Inflammatory macrophage (primary cell): ENCODE measurements at places on chromosomes 16 and 17.
A peak's percentile ranks its signal among the peaks of the same experiment; 100 is the strongest.

DNA sequence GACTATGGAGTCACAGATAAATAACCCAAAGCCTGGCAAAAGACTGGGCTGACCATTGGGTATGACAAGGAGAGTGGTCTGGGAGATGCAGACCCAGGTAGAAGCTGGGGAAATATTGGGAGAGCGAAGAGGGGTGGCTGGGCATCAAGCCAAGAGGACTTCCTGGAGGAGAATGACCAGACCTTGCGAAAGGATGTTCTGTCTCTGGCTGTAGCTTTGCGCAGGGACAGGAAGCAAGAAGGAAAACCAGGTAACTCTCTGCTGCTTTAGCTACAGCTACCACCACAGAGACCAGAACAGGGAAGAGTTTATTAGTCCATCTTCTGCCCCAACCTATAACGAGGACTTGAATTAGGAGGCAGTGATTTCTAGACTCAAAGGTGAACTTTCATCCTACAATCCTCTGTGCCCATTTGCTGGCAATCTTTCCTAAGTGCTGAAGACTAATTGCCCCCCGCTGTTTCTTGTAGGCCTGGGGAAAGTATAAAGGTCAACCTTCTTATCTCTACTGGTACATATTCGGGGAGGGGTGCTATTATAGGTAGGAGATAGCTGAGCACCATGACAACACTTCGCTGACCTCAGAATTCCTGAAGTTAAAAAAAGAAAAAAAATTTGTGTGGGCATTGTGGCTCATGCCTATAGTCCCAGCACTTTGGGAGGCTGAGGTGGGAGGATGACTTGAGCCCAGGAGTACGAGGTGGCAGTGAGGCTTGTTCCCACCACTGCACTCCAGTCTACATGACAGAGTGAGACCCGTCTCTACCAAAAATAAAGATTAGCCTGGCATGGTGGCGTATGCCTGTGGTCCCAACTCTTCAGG, 19.1 kb upstream of the KIFC3 start:
- DNase-seq = no peak

DNA sequence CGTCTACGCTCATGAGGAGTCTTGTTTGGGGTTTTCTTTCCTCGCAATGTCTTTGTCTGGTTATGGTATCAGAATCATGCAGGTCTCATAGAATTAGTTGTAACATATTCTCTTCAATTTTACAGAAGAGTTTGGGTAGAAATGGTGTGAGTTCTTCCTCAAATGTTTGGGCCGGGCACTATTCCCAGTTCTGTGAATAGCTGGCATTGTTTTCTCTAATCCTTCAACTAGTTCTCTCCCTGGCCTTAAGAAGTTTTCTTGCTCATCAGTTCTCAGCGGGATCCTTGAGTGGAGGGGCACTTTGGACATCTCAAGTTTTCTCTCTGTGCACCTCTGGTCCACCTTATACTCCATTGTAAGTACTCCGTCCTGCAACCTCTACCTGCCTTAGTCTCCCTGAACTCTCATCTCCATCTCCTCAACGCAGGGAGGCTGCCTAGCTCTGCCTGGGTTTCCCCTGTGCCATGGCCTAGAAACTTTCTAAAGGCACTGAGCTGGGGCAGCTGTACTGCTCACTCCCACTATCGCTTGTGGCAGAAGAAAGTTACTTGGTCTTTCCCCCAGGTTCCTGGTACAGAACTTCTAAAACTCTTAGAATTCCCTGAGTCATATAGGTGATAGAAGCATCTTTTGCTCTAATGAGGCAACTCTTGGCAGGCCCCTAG, 16.9 kb downstream of the NSMCE1 start:
- no peak for DNase-seq

DNA sequence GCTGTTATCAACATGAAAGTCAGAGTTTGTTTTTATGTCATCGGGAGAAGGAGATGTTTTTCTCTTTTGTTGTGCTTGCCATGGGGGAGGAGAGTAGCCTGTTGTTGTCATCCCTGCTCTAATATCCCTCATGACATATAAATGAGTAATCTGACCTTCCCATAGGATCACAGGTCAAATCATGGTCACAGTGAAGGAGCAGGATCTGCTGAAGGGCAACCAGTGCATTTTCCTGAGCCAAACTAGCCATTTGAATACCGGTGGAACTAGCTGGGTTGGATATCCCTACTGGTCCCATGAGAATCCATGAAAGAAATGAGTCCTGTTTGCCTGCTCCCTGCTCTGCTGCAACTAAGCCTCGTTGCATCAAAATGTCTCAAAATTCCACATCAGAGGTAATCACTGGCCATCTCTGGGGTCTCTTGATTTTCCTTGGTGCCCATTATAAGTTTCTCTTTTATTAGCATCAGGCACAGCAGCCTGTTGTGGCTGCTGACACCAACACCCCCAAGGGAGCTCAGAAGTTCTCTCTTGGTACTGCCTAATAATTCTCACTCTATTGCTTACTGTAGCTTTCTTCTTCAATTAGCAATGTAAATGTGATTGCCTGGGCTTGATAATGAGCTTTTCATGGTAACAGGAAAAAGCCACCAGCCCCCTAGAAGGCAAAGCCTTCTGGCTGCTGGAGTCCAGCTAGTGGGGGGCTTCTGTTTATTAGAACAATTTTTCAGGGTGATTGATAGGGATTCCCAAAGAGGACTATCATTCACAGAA, 211.4 kb upstream of the ERCC4 start:
- no peak for DNase-seq

DNA sequence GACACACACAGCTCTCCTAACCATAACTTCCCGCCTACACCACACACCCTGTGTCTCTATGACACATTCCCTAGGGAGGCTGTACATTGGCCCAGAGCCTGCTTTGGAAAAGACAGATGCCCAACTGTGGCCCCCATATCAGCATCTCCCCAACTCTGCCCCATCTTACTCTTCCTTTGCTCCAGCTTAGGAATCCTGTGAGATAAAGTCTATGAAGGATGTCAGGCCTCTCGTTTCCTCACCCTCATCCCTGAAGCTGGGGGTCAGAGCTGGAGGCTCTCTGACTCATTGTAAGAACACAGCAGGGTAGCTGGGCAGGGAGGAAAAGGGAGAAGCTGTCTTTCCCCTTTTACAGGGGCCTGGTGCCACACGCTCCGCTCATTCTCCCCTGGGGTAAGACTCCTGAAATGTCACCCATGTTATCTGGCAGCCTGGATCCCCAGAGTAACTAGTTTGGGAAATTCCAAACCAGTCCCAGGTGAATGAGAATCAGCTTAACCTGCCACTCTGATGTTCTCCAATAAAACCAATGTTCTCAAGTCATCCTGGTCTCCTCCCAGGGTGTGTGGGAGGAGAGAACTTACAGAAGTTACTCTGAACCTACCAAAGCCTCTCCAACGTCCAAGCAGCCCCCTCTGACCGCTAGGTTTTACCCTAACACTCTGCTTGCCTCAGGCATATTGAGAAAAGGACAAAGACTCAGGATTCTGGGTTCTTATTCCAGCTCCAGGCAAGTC, 2.8 kb downstream of the RAPGEFL1 start:
- DNase-seq = peak; percentile 32

- no peak for DNase-seq
Measured at GRCh38 chr17:63534816-63535455, 11.8 kb downstream of the KCNH6 start.

- DNase-seq = no peak
Measured at GRCh38 chr16:25413133-25413532, 155.5 kb upstream of the ZKSCAN2 start.

DNA sequence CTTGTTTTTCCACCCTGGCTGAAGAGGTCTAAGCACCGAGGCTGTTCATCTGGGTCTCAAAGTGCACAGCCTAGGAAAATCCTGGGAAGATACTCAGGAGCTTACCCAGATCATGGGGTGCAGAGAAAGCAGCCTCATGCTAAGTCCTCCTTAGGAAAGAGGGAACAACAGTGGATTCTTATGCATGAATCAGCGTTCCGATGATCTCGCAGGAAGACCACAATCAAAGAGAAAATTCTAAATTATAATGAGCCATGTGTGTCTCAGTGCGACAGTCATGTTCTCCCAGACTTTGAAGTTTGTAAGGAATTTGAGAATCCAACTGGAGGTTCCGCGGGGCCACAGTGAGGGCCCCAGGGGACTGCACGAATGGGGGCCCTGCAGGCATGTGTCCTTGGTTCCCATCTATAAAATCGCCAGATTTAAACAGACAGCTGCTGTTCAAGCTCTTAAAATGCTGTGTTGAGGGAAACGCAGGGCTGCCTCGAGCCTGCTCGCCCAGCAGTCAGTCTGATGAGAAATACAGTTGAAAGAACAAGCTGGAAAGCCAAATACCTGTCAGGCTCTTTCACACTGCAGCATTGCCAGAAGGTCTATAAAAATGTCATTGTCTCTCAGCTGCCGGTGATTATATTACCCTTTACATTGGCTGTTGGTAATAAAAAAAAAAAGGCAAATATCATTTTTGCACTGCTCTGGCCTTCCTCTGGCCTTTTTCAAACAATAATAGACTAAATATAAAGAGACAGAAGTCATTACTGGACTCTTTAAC, 152.1 kb downstream of the PMP22 start:
- no peak for DNase-seq

DNA sequence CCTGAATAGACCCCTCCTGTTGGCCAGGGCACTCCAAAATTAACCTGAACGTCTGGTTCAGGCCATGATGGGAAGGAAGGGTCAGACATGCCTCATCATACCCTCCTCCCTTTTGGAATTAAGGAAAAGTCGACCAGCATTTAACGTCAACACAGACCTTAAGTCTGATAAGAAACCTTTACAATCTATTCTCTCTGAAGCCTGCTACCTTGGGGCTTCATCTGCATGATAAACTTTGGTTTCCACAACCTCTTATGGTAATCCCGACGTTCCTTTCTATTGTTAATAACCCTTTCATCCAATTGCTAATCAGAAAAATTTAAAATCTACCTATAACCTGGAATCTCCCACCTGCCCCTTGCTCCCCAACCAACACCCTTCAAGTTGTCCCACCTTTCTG, 358.5 kb downstream of the CDH8 start:
- DNase-seq = no peak

DNA sequence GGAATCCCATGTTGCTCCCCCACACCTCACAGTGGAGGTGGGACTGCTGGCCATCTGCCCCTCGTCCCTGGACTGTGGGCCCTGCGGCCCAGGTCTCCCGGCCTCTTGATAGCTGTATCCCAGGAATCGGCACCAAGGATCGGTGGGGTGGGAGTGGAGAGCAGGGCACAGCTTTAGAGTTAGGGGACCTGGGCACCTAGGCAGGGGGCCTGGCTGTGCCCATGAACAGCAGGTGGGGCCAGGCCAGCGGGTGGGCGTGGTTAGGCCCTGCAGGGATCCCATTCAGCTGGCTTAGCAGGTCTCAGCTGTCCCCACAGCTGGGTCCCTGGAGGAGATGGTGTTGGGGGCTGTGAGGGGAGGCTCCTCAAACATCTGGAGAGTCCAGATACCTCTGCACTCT, 49.2 kb downstream of the SREBF1 start:
- no peak for DNase-seq

GRCh38 chr16:2009791-2010510, at the start of gene ZNF598:
Gene ZNF598 (minus strand): TSS chr16:2009821.
- peak; percentile 92 for DNase-seq

DNA sequence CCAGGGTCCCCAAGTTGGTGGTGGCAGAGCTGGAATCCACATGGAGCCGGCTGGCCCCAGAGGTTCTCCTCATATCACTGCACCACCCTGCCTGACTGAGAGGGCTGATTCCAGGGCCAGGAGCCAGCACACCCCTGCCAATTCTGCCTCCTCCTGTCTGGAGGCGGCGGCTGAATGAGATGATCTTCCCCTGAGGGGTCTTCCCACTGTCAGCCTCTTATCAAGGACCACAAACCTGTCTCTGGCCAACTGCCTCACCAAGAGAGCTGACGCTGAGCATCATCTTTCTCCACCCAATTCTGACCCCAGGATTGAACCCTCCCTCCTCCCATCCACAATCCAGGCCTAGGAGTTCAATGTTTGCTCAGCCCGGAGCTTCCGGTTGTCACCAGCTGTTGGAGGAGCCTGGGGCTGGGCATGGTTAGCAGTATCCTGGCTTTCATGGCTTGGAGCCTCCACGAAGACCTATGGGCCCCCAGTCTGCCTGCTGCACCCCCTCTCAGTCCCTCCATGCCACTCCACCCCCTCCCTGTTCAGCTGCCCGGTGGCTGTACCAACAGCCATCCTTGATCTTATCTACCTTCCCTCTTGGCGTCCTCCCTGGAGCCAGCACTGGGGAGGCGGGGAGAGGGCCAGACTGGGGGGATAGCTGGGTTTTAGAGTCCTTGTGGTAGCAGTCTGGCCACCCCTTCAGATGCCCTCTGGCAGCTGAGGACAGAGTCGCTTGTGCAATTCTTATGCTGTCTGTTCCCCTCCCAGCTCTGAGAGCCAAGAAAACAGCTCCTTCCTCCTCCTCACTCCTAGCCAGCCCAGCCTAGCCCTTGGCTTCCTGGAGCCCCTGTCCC, 25.6 kb downstream of the ABCC3 start:
- DNase-seq = peak; percentile 47

GRCh38 chr16:89039756-89040155, 53.9 kb upstream of the ACSF3 start:
- no peak for DNase-seq

- no peak for DNase-seq
Measured at GRCh38 chr17:43734376-43734775, 24.2 kb downstream of the SOST start.

- DNase-seq = no peak
Measured at GRCh38 chr16:63876103-63876502, 1245.8 kb downstream of the CDH11 start.

DNA sequence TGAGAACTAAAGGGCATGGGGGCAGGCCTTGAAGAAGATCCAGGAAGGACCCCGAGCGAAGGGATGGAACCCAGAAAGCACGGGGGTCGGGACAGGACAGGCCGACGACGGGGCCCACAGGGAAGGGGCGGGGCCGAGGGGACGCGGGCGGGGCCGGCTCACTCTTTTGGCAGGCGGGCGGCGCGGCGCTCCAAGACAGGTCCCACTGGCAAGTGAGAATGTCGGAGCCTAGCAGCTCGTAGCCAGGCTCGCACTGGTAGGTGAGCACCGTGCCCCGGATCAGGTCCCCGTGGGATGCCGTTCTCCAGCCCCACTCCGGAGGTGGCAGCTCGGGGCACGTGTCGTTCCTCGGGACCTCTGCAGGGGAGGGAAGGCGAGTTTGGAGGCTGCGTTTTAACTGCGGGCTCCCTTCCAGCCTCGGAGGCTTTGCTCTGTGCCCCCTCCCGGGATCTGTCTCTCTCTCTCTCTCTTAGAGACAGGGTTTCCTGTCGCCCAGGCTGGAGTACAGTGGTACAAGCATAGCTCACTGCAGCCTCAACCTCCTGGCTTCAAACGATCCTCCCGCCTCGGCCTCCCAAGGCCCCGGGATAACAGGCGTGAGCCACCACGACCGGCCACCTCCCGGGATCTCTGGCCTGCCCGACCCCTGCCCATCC, 13.7 kb upstream of the CDIPT start:
- no peak for DNase-seq

DNA sequence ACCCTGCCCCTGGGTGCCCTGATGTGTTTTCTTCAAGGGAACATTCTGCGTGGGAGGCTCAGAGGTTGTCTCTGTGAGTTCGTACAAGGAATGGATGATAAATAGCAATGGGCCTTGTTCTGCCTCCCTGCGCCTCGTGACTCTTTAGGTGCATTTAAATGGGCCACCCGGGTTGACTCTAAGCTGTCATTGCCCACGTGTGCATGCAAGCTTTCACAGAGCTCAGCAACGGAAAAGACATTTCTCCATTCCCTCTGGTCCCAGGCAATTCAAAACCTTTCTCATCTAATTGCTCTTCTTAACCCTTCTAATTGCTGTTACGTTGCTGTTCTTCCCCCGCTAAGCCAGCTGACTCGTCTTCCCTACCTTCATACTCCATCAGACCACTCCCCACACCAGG, 71.5 kb upstream of the SDK2 start:
- DNase-seq = no peak

GRCh38 chr17:74380959-74381808, 13.9 kb downstream of the GPR142 start:
- no peak for DNase-seq
